CD4-positive, alpha-beta T cell treated with Interferon gamma for 1 hour (primary cell): ENCODE measurements at places on chromosomes 6 and 20.

DNA sequence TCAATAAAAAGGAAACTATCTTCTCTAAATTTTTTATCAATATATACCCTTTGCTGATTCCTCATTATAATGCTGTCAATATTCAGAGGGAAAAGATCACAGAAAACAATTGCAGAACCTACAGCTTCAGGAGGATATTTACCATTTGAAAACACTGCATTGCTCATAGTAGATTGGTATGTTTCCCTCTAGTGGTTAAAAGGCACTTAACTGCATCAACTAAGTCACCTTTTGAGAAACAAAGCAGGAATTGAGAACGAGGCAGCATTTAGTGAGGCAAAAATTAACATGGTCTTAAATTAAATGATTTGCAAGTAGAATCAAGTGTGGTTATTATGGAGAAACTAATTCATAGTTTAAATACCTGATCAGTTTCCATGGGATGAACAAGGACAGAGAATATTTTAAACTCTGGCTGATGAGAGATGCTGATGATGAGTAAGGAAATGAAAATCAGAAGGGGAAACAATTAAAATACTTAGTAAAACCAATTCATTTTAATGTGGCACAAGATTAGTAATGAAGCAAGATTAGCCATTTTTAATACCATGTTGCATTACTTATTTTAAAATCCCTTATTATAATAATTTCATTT is 642.1 kb downstream of the EPHA7 start:
- DNase-seq: no peak

GRCh38 chr6:161137839-161138542 is 135.9 kb downstream of the AGPAT4 start:
- DNase-seq: no peak

DNA sequence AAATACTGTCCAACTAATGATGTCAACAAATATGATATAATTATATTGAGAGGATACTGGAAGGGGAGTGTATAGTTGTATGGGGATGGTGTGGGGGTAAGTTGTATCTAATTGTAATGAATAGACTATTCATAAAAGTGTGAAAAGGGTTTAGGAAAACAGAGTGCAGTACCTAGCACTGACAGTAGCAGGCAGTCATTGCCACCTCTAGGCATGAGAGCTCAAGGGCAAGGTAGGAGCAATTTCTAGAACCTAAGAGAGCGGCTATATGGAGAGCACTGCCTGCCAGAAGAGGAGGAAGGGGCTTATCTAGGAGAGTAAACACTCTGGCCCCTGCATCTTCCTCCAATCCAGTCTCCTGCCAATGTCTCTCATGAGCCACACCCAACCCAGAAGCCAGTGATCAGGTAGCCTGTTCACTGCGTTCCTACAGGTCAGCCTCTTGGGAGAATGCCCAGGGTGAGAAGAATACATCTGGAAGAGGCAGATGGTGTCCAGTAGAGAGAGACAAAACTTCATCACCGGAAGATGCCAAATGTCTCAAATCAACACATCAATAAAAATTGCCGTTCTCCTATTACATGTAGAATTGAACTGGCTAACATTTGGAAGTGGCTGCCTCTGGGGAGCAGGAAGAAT is 200.0 kb downstream of the LY86 start:
- DNase-seq: no peak

- DNase-seq: no peak
Measured at GRCh38 chr6:89927264-89927663, 33.0 kb downstream of the GJA10 start.

DNA sequence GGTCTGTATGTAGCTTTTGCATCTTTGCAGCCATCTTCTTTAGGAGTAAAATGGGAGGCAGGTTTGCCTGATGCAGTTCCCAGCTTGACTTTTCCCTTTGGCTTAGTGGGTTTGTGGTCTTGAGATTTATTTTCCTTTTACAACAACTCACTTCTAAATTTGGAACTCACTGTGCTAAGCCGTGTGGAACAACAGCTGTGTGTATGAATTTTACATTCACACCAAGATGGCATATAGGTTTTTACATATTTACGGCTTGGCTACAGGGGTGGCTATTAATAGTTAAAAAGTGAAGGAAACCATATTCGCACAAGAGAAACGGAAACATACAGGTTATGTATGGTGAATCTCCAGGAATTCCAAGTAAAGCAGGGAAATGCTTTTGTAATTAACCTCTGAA is 2.5 kb downstream of the TTLL2 start:
- DNase-seq: no peak

- DNase-seq: no peak
Measured at GRCh38 chr20:54539521-54540046, 64.2 kb downstream of the DOK5 start.

- no peak for DNase-seq
Measured at GRCh38 chr6:5501837-5502236, 240.5 kb downstream of the FARS2 start.

DNA sequence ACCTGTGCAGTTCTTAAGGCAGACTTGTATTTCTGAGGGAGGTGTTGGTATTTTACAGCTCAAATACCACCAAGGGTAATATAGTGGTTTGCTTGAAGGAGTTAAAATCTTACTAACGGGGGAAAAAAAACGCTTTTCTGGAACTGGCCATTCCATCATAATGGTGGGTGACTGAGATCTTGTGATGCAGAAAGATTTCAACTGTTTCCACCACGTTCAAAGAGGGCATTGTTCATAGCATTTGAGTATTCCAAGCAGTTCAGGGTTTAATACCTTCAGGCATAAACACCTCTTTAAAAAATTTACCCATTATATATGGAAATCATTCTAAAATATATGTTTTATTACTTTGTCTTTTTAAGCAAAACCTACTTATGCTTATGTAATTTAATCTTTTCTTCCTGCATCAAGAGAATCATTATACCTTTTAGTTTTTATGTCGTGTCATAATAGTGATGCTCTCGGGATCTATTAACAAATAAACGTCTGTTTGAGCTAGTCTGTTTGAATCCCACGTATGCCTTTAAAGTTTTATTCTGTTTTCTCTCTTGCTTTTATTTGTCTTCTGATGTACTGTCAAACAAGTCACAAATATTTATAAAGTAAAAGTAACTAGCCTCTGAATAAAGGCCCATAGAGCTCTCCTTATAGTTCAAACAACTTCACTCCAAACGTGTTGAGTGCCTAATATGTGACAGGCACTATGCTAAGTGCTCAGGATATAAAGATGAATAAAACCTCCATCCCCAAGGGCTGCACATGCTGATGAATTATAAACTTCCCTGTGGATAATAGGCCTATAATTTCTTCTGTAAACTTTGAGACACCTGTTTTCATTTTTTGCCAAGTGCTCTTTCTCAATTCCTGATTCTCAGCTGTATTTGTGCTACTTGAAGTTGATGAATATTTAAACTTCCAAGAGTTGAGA is 298.8 kb upstream of the FERMT1 start:
- DNase-seq: no peak

DNA sequence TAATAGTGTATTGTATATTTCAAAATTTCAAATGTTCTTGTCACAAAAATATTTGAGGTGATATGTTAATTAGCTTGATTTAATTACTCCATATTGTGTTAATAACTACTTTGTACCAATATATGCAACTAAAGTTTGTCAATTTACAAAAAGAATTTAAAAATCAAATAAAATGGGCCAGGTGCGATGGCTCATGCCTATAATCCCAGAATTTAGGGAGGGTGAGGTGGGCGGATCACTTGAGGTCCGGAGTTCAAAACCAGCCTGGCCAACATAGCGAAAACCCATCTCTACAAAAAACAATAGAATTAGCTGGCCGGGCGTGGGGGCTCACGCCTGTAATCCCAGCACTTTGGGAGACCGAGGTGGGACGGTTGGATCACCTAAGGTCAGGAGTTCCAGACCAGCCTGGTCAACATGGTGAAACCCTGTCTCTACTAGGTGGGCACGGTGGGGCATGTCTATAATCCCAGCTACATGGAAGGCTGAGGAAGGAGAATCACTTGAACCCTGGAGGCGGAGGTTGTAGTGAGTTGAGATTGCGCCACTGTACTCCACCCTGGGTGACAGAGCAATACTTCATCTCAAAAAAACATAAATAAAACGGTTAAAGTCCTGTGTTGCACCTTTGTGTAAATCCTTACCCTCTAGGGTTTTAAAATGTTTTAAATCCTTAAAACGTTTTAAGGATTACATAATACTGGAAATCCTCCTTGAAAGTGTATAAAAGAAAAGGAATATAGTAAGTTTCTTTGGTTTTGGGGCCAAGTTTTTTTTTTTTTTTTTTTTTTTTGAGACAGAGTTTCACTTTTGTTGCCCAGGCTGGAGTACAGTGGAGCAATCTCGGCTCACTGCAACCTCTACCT is 4.0 kb downstream of the HSPA1B start:
- DNase-seq: peak; percentile 52

GRCh38 chr6:119022796-119023195 is 55.7 kb downstream of the FAM184A start:
- no peak for DNase-seq

DNA sequence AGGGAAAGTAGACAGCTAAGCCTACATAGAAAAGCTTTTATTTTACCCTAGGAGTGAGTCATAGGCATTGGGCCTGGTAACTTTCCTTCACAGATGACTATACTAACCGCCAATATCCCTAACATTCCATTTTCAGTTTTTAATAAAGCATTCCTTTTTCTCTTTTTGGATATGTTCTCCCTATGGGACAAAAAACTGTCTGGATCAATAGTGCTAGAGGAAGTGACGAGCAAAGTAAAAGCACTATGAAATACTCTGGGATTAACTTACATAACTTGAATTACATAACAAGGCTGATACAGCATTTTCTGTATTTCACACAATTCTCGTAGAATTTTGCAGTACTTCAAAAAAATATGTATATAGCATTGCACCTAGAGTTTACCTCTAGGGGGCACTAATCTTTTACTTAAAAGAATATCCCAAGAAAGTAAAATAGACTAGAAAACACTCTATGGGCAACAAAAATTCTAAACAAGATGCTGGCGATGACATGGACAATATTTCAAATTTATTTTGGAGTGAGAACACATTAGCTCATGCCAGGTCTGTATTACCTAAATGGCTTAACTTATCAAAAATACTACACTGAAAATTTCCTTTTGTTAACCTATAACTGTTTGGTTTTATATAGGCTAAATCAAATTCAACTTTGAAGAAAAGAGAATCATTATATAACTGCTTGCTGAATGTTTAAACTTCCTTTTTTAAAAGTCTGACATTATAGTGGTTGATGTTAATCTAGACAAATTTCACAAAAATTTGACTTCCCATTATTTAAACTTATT is 66.3 kb upstream of the DST start:
- no peak for DNase-seq
